ENCODE measurements at places on chromosomes 7 and 10.

- DNase-seq, result peak; percentile 83
Observed at GRCh38 chr10:89207181-89207800, at the start of gene CH25H. Gene CH25H (minus strand): TSS chr10:89207317. CDS start chr10:89207292, 25 bp downstream.

- no peak for DNase-seq
Observed at GRCh38 chr7:50317697-50318669, 13.5 kb downstream of the IKZF1 start.

DNA sequence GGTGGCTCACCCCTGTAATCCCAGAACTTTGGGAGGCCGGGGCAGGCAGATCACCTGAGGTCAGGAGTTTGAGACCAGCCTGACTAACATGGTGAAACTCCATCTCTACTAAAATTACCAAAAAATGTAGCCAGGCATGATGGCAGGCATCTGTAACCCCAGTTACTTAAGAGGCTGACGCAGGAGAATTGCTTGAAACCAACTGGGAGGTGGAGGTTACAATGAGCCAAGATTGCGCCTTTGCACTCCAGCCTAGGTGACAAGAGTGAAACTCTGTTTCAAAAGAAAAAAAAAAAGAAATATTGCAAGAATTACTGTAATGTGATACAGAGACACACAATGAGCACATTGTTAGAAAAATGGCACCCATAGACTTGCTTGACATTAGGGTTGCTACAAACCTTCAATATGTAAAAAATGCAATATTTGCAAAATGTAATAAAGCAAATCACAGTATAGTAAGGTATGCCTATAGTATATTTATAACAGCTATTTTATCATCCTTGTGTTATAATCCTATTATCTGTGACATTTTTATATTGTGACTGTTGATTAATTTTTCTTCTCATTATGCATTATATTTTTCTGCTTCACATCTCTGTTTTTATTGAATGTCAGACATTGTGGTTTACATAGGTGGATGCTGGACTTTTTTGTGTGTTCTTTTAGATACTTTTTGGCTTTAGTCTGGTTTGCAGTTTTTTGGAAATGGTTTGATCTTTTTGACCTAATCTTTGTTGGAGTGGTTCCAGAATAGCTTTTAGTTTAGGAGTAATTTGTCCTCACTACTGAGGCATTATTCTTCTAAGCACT lies 55.4 kb upstream of the HELLS start:
- no peak for DNase-seq

GRCh38 chr10:123651421-123652047 lies 14.6 kb upstream of the GPR26 start:
- DNase-seq, result no peak
